HEK293T (cell line): ENCODE measurements at places on chromosomes 4 and X.

- no peak for DNase-seq
Observed at GRCh38 chr4:85522277-85522676, 47.3 kb downstream of the ARHGAP24 start.

DNA sequence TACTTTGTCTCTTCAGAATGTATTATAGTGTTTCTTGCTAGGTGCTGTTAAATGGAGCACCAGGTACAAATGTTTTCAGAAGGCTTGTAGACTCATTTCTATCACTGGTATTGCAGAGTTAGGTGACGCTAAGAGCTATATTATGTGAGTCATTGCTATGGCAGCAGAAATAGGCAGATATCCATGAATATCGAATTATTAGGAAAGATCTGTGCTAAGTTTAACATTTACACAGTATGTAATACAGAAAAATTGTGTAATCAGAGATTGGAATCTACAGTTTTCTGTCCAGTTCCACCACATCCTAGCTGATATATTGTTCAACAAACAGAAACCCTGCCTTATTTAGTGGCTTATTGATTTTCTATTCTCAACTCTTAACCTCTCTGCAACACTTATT, 1025.5 kb downstream of the STIM2 start:
- no peak for DNase-seq

- no peak for DNase-seq
Observed at GRCh38 chr4:189497996-189498395, 442.7 kb upstream of the FRG1 start.

- DNase-seq: no peak
Observed at GRCh38 chr4:151563194-151563593, 154.2 kb downstream of the FHIP1A start.

DNA sequence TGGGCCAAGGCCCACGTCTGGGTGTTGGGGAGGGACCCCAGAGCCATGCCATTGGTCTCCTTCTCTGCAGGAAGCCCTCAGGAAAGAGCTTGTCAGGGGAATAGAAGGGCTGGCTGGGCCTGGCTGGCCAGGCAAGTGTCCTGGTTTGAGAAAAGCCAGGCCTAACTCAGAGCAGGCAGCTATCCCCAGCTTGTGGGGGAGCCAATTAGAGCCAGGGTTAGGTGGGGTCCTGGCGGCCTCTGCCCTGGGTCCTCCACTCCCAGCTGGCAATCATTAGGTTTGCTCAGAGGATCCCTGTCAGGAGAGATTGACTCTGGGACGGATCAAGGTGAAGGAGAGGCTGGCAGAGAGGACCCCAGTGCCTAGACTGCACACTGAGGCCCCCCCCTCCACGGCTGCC, 64.8 kb downstream of the PJA1 start:
- no peak for DNase-seq

DNA sequence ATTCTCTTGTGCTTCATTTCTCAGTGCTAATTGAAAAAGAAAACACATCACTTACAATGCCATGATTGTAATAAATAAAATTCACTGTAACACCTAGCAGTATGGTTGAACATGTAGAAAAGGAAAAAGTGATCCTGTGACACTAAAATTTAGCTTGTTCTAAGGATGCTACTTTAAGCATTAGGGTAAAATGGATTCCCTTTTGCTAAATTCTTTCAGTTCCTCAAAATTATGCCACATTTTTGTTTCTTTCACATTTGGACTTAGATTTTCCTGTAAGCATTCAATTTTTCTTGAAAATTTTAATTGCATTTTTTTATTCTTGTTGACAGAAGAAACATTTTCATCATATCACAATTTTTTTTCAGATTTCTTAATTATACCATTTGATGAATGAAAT, 19.4 kb downstream of the TET2 start:
- no peak for DNase-seq

DNA sequence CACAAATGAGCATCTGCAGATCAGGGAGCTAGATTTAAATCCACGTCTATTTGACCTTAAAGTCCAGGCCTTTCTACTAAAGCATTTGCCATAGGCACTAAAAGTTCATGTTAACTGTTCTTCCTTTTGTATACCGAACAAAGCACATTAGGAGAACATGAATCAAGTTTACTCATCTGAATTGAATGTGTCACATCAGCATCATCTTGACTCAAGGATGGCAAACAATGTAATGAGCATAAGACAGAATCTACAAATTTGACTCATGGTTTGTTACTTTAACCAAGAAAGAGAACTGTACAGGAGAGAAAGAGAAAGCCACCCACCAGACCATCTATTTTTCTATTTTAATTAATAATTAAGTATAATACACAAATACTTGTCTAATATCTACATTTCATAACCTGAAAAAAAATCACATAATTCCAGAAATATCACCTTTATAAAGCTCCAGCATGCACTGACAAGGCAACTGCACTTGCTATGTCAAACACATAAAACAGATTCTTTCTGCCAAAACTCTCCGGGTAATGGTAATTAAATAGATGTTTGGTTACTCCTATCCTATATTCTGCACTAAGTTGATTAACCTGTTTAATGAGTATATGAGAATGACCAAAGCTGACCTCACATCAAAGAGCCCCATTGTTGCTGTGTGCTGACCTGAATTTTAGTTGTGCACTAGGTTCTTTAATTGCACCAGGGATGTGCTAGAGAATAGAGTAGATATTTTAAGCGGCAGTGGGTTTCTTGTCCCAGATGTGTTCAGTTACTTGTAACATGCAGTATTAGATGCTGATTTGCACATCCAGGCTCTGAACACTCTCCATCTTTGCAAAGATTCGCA, 42.5 kb upstream of the LEF1 start:
- DNase-seq: no peak

DNA sequence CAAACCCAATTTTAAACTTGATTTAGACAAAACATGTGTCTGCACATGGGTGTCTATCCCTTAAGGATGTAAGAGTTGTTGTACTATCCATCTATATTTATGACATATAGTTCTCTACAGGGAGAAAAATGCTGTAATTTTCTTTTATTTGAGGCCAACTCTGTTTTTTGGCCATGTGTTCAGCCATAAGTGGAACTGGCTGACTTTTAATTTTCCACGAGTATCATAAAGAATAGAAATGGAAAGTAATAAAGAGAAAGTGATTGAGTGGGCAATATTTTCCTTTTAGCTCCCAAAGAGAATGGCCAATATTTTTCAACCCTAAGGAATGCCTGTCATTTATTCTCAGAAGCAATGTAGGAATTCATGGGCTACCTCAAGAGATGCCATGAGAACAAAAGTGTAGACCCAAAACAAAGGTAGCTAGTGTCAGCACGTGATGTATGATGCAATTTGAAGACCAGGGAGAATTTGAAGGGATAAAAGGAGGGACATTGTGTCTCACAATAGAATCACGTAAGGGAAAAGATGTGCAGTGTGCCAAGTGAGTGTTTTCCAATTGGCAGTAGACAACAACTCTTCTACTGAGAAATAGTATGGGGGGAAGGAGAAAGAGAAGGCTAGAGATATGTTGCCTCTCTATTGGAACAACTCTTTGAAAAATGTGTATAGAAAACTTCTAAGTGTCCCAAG, 27.8 kb upstream of the MXRA5 start:
- no peak for DNase-seq

- DNase-seq: no peak
Observed at GRCh38 chr4:67809502-67809901, 55.3 kb upstream of the GNRHR start.

GRCh38 chrX:11887175-11887574, 129.1 kb downstream of the MSL3 start:
- no peak for DNase-seq

DNA sequence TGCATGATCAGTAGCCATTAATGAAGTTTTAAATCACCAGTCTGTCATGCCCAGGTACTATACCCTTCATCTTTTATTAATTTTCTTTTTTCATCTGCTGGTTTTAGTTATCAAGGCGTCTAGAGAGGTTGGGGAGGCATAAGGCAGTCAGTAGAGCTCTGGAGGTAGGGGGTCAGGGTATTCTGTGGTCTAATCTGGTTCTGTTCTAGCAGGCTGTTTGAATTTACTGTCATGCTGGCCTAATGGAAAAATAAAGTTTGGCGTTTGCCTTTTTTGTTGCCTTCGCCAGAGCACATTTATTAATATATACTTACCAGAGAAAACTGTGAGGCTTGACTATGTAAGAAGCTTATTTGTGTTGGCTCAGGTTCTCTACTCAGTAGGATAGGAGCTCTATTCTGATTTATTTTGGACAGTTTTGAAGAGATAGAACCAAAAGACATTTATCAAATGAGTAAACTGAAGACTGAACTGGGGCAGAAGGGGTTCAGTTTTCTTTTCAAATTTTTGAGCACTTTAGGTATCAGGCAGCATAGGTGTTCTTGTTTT, 46.9 kb downstream of the TMEM131L start:
- no peak for DNase-seq

DNA sequence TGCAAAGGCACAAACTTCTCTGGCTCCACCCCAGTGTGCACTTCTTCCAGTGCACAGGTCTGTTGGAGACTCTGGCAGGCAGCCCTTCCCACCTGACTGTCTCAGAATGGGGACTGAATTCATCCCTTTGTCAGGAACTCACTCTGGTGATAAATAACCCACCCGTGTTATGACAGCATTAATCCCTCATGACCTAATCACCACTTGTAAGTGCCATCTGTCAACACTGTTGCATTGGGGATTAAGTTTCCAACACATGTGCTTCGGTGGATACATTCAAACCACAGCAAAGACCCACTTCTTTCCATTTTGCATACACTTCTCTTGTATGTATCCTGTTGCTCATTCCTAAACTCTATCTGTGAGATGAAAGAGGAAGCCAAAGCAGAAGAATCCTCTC, 1002.9 kb upstream of the IGFBP7 start:
- no peak for DNase-seq

DNA sequence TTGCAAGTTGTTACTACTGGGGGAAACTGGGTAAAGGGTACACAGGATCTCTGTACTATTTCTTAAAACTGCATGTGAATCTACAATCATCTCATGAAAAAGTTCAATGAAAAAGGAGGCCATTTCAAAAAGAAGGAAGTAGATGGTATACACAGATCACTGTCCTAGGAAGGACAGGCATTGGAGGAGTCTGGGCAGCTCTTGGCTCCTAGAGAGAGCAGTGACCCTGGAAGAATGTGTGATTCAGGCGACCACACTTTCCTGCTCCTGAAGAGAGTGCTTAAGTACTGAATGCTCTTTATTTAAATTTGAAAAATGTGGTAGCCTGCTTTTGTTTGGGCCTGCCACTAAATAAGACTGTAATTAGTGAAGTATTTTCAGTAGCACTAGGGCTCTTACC, 318.1 kb upstream of the CASK start:
- no peak for DNase-seq

DNA sequence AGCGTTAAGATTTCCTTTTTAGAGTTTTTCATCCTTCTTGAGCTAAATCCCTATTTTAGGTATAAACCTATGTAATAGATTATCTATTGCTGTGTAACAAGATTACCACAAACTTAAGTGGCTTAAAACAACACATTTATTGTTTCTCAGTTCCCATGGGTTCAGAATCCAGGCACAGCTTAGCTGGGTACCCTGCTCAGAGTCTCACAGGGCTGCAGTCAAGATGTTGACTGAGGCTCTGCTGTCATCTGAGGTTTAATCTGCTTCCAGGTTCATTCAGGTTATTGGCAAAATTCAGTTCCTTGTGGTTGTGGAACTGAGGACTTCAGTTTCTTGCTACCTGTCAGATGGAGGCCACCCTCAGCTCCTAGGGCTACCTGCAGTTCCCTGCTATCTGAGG, 60.9 kb downstream of the GK start:
- DNase-seq: no peak

- peak; percentile 93 for DNase-seq
Observed at GRCh38 chrX:154534526-154535322, 11.9 kb downstream of the G6PD start.

GRCh38 chr4:37890801-37891259, at the start of gene TBC1D1:
TBC1D1 (plus strand) TSS chr4:37891084; CDS start chr4:37902096, 11,012 bp downstream.
- peak; percentile 22 for DNase-seq

- no peak for DNase-seq
Observed at GRCh38 chr4:162126729-162127128, 37.1 kb downstream of the FSTL5 start.

- no peak for DNase-seq
Observed at GRCh38 chr4:48914311-48914710, 7.7 kb upstream of the OCIAD2 start.

- no peak for DNase-seq
Observed at GRCh38 chr4:8331575-8331955, 62.0 kb downstream of the HTRA3 start.

GRCh38 chr4:71074452-71075299, 81.2 kb downstream of the DCK start:
- DNase-seq: no peak

GRCh38 chr4:153241970-153242838, 38.0 kb downstream of the TRIM2 start:
- peak; percentile 25 for DNase-seq

DNA sequence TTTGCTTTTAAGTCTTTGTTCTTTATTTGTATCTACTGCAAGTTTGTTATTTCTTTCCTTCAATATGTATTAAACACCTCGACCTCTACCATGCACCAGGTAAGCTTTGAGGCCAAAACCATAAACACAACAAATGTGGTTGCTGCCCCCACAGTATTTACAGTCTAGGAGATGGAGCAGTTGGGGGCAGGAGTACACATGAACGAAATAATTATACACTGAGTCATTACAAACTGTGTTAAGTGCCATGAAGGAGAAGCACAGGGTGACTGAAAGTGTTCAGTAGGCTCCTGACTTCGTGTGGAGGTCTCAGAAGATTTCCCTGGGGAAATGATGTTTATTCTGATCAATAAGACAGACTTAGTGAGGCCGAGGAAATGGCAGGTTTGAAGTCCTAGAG, 30.3 kb downstream of the SLC25A43 start:
- DNase-seq: no peak

DNA sequence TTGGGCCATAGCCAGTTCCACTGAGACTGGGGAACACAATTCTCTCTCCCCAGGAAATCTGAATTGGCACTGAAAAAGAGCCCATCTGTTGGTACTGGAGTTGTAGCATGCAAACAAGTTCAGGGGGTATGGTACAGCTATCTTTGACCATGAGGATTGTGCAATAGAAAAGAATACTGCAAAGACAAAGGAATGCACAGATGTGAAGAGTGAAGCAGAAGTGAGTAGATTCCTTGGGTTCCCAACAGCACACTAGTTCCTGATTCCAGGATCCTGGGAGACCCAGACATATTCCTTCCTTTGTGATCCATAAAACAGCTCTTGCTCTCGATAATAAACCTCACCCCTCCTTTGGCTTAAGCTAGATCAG, 43.3 kb upstream of the CTAG2 start:
- no peak for DNase-seq
